ENCODE measurements at places on chromosomes 16 and 17. TPM values are rescaled to one million over a fixed set of nuclear protein-coding genes. Genes with fewer than 3 reads are reported as not detected.

Gene KRT25
- total RNA-seq, result not detected

Gene KRTAP4-5
- not detected for total RNA-seq

- DNase-seq, result no peak
Measured at GRCh38 chr16:83819361-83819760, 11.6 kb downstream of the HSBP1 start.

GRCh38 chr16:88812513-88813268 is 963 bp upstream of the APRT start:
- DNase-seq, result peak; percentile 45

DNA sequence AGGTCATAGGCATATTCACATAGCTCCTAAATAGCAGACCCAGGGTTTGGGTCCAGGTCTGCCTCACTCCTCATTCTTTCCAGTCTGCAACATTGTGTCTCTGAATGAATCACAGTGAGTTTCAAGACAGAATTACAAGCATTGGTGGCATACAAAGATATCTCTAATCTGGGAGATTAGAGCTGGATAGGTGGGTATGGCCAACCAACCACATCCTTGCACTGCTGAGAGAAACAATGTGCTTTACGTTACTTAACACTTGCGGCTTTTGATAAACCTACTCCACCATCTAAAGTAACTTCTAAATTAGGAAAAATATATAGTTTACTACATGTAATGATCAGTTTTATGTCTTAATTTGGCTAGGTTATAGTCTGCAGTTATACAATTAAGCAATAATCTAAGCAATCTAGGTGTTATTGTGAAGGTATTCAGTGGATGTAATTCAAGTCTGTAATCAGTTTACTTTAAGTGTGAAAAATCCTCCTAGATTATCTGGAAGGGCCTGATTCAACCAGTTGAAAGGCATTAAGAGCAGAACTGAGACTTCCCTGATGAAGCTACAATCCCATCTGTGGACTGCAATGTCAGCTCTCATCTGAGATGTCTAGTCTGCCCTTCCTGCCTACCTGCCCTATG is 26.7 kb downstream of the CDH11 start:
- DNase-seq, result no peak

- DNase-seq, result peak; percentile 93
Measured at GRCh38 chr17:37373530-37374159, 2.1 kb upstream of the C17orf78 start.

- peak; percentile 89 for DNase-seq
Measured at GRCh38 chr17:81513753-81514488, 1.3 kb upstream of the ACTG1 start.

GRCh38 chr16:70715860-70716357 is 30.1 kb upstream of the MTSS2 start:
- DNase-seq, result no peak

Gene KRTAP4-9
- total RNA-seq, result not detected

- DNase-seq, result no peak
Measured at GRCh38 chr16:75073545-75074303, 42.9 kb downstream of the LDHD start.

Gene INCA1
- 6.1 TPM for total RNA-seq

Gene MRPL45
- 12.7 TPM for total RNA-seq

DNA sequence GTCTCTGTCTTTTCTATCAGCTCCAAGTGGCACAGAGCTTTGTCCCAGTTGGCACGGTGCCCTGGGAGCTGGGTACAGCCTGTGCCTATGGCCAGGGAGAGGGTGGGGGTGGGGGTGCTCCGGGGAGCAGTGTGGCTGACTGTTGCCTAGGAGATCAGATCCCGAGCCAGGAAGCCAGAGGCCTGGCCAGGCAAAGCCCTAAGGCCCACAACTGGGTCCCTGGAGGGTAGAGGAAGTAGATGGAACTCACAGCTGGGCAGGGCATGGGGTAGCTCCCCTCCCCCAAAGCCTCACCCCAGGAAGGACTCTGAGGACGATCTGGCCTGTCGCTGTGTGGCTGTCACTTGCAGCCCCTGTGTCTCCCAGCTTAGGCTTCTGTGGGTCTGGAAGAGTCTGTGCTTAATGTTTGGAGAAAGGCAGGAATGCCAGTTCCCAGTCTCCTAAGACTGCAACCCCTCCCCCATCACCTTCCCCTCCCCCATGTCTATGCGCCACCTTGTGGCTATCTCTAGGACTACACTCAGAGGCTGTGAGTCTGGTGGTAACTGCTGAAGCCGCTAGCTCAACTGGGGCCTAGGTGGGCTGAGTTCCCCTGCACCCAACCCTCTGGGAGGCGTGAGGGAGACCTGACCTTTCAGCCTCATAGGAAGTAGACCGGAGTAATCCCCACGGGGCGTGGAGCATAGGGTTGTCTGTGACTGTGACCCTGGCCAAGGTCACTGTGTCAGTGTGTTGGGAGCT is 12.6 kb downstream of the THRA start:
- DNase-seq, result peak; percentile 89

- no peak for DNase-seq
Measured at GRCh38 chr17:77420095-77420803, 279.5 kb downstream of the SEC14L1 start.

GRCh38 chr16:11734025-11734652 is 8.5 kb downstream of the TXNDC11 start:
- no peak for DNase-seq

DNA sequence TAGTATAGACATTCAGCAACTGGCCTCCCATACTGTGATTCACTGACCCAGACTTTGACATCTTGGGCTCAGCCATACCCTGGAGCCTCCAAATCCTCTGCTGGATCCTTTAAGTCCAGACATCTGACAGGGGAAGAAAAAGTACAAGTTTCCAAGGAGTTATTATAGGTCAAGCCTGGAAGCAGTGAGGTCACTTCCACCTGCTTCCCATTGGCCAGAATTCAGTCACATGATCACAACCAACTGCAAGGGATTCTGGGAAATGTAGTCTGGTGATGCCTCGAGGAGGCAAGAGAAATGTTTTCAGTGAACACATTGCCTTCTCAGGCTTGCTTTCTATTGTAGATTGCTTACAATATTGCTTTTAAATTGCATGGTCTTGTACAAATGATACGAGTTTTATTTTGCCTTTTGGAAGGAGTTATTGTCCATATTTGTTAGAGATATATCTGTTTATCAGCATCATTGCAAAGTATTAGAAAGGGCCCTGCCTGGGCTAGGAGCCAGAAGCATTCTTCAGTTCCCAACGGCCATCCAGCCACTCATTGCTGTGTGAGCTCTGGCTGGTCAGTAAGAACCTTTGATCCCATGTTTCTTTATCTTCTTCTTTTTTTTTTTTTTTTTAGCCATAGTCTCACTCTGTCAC is 696.9 kb downstream of the WWOX start:
- peak; percentile 82 for DNase-seq

DNA sequence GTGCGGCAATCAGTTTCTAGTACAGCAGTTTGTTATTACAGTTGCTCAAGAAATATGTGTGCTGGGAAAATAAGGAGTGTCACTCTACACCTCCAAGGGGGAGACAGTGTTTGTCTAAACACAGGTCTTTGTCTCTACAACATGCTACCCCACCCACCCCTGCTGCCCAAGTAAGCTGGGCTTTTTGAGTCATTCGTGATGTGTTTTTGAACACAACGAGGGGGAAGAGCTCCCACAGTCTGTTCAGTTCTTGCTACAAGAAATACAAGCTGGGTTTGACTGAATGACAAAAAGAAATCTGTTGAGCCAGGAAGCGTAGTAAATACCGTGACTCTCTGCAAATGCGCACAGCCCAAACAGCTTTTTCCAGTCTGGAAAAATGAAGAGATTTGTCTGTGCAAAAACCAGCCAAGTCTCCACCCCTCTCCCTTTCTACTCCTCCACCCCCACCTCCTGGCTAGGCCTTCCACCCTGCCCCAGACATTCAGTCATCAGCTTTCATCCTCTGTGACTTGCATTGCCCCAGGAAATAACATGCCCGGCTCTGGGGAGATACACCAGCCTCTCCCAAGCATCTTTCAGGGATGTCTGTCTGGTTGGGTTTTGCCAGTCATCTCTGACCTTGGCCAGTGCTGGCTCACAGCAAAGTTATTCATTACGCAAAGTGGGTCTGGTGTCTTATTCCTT is 25.7 kb downstream of the CHD9 start:
- peak; percentile 91 for DNase-seq

- no peak for DNase-seq
Measured at GRCh38 chr17:2798678-2799077, 2.4 kb downstream of the RAP1GAP2 start.

Gene DHRS7C
- not detected for total RNA-seq

DNA sequence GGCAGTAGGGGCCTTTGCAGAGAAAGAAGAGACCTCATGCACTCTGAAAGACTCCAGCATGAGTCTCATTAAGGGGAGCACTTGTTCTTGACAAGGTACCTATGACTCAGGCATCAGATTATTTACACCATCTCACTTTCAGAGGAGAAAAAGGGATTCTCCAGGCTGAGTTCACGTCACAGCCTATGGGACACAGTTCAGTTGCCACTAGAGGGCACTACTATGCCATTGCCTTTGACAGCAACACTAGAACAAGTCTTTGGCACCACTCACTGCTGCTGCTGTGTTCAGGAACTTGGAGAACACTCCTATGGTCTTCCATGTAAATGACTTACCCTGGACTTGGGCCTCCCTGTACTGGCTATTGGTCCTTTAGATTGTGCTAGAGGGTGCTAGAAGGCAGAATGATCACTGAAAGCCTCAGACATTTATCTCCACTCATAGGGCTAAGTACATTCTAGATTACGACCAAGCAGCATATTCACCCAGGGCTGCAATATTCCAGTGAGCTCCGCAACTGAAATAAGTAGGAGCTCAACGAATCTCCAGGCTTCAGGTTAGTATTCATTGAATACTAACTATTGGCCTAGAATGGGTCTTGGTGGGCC is 225.1 kb upstream of the CA10 start:
- DNase-seq, result peak; percentile 85

Gene CTF1
- not detected for total RNA-seq

GRCh38 chr17:76447931-76448652 is 4.9 kb downstream of the UBE2O start:
- no peak for DNase-seq

DNA sequence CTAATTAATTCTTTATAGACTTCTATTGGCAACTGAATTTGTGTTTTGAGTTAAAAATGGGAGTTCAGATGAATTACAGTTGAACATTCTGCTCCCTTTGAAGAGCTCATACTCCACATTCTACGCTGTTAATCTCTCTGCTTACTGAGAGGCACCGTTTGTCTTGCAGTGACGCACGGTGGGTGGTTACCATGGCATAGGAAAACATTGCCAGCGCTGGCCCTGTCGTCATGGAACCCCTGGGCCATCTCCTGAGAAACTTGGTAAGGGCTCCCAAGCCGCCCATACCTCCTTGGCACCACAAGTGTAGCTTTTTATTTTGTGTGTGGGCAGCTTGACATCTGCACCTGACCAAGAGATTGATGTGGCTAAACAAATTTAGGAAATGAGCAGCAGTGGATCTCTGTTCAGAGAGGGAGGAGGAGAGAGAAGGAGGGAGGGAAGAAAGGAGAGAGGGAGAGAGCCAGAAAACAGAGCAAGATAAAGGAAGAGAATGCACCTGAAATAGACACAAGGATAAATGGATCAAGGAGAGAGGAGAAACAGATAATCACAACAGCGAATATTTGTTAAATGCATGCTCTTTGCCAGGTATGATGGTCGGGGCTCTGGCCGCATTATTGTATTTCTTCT is 398.5 kb downstream of the HAPSTR1 start:
- no peak for DNase-seq

Gene SETD1A
- 22.2 TPM for total RNA-seq

DNA sequence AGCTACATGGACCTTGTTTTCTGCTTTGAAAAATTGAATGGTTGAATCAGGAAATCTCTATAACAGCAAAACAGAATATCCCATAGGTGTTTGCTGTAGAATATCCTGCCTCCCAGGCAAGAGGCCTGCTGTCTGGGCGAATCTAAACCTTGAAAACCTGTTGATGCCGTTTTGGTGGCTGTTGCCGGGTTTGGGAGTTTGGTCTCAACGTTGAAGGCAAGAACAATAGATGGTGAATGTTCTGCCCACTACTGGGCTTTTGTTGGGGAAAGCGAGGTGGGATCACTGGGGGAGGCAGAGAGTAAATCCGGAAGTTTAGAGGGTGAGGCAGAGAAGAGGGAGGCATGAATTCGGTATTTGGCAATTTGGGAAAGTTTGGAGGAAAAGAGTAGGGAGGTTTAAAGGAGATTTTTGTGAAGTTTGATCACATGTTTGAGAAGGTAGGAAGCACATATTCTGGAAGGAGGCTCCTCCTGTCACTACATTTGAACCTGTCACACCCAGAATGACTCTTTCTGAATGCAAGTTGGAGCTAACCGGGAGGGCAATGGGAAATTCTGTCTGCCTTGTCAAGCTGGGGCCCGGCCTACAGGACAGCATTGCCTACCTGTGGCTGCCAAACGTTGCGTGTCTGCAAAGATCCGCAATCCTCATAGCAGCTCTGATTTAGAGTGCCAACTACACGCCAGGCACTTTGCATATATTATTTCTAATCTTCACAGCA is 46.5 kb downstream of the GPRC5B start:
- DNase-seq, result no peak

- no peak for DNase-seq
Measured at GRCh38 chr16:56883586-56883985, 18.6 kb downstream of the SLC12A3 start.
